Stimulated activated CD8-positive, alpha-beta memory T cell treated with anti-CD3 and anti-CD28 coated beads, Interleukin-4, amount 100 ng/mL, for 1 hour (primary cell): ENCODE measurements at places on chromosomes 5 and 9.

DNA sequence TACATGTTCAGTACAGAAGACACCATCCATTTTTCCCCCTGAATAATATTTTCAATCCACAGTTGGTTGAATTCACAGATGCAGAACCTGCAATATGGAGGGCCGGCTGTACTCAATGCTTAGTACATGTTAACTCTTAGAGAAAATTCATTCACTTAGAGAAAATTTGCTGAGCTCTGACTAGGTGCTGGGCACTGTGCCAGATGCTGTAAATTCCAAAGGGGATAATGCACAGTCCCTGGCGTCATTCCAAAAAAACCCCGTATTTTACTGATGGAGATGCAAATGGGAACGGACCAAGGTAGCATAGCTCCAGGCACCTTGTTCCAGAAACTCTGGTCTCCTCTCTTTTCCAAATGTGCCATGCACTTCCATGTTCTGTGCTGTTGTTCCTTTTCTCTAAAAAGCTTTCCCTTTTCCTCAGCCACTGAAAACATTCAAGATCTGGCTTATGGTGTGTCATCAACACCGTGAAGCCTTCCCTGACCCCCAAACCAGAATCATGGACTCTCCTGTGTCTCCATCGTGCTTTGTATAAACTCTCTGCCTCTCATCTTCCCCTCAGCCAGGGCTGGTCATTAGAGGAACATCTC lies 55.7 kb upstream of the COL15A1 start:
- no peak for DNase-seq

DNA sequence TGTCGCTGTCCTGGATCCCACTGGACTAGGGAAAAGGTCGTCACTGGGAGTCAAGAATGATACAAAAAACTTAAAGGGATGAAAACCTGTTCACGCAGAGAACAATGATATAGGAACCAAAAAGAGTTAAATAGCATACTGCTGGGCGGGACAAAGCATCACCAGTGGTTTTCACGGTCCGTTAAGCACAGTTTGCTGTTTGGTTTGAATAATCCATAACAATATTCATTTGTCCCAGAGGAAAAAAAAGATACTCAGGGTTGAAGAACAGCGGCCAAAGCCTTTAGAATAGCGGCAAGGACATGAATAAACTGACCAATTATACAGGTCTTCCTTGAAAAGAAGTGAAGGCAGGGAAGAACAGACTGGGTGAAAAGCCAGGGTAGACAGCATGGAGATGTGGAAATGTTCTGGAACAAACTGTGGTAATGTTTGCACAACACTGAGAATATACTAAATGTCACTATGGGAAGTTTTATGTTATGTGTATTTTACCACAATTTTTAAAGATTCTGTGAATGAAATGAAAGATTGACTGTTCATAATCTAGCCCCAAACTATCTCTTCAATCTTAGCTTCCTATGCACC lies 60.8 kb downstream of the MTMR12 start:
- DNase-seq: no peak

DNA sequence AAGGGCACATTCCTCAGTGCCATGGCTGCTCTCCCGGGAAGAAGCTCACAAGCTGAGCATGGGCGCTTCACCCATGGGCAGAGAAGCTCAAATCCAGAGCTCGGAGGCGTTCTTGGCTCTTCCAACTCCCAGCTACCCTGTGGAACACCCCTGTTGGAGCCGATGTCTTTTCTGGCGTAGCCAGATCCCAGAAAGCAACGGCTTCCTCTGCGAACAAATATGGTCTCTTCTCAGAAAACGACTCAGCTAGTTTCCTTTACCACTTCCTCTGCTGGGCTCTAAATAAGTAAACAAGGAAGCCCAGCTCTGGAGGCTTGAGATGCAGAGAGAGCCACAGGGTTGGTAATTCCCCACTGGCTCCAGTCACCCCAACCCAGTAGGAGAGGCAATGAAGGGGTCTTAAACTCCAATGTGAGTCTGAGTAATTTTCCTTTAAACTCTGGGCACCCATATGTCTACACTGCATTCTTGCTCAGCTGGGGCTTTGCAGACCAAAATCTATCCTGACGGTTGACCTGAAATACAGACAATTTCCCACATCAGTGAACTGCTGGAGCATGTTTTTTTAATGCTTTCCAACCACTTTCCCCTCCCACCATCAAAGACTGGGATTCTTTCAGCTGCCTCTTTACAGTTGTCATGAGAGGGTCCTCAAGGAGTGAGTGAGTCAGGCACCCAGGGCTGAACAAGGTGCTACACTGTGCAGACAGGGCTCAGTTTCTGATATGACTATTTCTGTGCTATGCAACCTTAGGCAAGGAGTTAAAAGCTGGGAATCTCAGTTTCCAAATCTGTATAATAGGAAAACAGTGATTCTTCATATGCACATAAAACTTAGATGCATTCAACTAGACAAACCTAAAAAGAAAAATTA lies at the start of gene LCP2:
TSS of gene LCP2 (minus strand) at position 189 of the 874 bp plus-strand sequence. CDS start at position 23, 166 bp downstream.
- DNase-seq: no peak

DNA sequence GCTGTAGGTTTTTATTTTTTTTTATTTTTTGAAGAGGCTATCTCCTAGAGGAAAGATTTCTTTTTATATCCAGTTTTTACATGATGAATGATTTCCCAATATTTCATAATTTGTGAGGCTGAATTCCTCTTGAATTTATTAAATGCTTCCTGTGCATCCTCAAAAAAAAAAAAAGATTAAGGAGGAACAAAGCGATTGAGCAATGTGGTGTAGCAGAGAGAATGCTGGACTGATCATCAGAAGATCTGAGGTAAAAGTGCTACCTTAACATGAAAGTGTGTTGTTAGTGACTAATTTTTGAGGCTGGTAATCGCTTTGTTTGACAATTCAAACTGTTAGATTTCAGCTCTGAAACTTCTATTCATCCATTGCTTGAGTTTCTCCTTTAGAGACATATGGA lies 125.1 kb downstream of the ESM1 start:
- DNase-seq: no peak

GRCh38 chr5:177312649-177313181 lies 1.0 kb upstream of the MXD3 start:
- DNase-seq: no peak

DNA sequence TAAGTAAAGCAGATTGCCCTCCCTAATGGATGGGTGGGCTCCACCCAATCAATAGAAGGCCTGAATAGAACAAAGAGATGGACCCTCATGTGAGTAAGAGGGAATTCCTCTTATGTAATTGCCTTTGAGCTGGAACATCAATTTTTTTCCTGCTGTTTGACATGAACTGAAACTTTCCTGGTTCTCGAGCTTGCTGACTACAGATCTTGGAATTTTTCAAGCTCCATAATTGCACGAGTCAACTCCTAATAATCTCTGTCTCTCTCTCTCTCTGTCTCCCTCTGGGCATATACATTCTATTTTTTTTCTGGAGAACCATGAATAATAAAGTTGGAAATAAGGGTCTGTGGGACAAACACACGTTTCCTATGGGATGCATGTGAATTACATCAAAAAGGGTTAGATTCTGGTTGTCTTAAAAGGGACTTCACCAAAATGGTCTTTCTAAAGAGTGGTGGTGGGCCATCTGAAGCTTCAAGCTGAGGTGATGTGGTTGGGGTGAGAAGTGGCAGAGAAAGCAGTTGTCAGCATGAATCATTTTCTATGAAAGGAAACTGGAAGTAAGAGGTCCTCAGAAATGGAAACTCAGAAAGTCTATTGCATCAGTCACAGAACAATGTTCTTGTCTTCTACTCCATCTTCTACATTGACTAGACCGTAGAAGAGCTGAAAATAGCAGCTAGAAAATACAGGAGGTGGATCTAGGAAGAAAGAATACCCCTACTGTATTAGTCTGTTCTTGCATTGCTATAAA lies 47.0 kb upstream of the HOMER1 start:
- no peak for DNase-seq

GRCh38 chr9:120893611-120894307 lies 16.8 kb upstream of the PHF19 start:
- DNase-seq: no peak

DNA sequence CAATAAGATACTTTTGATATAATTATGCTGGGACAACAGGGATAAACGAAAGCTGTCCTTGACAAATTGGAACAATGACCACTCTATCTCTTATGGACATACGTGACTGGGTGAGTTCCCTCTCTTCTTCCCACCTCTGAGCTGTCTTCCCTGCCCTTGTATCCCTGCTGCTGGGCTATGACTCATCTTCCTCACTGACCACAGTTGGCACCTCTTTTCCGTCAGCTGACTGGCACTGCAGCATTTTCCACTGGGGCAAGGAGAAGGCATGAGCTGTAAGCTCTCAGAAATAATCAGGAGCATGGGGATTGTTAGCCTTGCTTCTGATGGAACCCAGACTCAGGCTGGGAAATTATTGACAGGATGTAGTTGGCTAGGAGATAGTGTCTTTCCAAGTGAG lies 48.7 kb downstream of the PCSK1 start:
- no peak for DNase-seq

DNA sequence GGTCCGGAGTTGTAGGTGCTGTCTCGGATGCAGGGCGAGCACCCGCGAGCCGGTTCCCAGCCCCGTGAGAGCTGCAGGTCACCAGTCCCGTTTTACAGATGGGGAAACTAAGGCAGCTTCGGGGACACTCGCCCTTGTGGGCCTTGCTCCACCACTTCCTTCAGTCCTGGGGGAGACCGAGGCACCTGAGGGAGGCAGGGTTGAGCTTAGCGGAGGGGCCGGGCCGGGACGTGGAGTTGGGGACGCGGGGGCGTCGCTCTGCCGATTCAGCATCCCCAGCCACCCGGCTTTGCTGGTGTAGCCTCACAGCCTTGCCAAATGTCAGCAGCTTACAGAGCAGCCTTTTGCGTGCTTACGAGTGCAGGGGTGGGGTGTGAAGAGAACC lies 530 bp downstream of the BBLN start:
- DNase-seq: no peak

GRCh38 chr9:87662808-87663528 lies 63.0 kb upstream of the CTSL start:
- no peak for DNase-seq

DNA sequence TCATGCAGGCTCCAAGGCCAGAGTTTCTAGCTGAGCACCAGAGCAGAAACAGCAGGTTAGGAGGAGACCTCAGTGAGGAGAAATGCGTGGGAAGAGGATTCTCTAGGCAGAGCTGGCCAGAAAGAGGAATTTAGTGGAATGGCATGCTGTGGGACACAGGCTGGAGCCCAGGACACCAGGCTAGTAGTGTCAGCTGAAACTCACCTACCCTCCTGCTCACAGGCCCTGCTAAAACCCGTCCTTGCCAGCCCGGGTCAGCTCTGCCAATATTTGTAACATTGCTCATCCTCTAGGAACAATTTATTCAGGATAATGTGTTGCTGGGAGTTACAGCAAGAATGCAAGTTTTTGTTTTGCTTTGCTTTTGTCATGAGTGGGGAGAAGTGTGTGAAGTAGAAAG lies 40.2 kb upstream of the AGXT2 start:
- no peak for DNase-seq

GRCh38 chr5:50711280-50711679 lies 44.8 kb downstream of the PARP8 start:
- no peak for DNase-seq

- no peak for DNase-seq
Observed at GRCh38 chr5:132375957-132376356, 6.4 kb downstream of the SLC22A5 start.

- DNase-seq: no peak
Observed at GRCh38 chr9:34553511-34554021, 30.8 kb upstream of the ENHO start.

- no peak for DNase-seq
Observed at GRCh38 chr9:105359892-105360291, 87.9 kb upstream of the FSD1L start.

GRCh38 chr5:176530983-176531901 lies 6.0 kb downstream of the RNF44 start:
- DNase-seq: no peak

DNA sequence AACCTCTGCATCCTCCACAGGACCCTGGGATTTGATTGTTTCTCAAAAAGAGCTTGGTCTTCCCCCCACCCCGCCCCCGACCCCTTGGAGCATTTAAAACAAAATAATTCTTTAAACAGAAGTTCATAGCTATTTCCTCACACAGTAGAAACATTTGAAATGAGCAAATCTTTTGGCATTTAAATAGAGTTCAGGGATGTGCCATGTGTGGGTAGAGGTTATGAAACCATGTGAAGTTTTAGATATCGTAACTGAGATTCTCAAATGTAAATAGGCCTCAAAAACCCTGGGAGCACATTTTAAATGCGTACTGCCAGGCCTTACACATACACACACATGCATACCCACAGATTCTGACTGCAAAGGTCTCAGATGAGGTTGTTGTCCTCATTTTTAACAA lies 66.5 kb downstream of the EPB41L4B start:
- DNase-seq: no peak

DNA sequence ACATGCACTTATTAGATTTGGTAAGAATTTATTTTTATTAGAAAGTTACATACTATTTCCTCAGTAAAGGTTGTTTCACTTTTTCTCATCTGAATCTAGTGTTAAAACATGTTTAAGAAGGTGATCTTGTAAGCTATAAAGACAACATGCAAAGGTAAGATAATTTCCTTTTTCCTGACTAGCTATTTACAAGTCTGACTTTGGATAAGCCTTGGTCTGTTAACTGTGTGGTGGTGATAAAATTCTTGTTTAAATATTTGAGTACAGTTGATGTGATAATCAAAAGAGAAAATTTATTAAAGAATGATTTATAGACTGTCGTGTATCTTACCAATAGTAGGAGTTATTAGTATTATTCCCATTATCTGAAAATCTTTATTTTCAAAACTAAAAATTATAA lies 36.9 kb upstream of the GPR21 start:
- DNase-seq: no peak

DNA sequence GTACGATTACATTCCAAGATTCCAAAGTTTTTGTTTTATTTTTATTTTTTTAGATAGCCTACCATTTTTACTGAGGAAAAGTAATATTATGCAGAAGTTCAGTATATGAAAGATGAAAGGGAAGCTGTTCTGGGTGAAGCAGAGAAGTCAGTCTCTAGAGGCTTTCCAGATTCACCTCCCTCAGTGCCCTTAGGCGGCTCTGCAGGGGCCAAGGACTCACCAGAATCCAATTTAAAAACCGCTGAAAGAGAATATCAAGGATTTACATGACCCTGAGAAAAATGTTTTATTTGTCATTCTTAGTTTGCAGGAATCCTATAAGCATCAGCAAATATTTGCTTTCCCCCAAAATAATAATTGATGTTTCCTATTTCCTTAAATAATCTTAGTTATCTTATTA lies 1084.6 kb upstream of the ARRDC3 start:
- DNase-seq: no peak

DNA sequence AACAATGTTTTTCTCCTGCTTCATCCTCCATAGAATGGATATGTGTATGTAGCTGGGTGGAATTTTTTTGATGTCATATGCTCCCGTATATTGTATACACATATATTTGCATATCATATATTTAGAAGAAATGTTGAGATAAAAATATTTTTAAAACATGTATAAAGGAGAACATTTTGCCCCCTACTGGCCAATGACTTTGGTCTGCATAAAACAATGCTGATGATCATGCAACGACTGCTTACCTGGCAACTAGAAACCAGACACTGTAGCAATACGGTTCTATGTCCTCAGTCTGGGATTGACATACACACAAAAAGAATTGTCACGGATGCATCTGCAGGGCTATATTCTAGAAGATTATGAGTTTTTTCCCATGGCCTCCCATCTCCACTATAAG lies 503.6 kb downstream of the ELAVL2 start:
- DNase-seq: no peak

GRCh38 chr5:87686975-87687374 lies 274.2 kb upstream of the CCNH start:
- DNase-seq: no peak

- DNase-seq: no peak
Observed at GRCh38 chr9:5448016-5448415, 2.3 kb upstream of the CD274 start.

GRCh38 chr9:33220681-33221567 lies 19.0 kb upstream of the SPINK4 start:
- DNase-seq: no peak

GRCh38 chr9:19975499-19975898 lies 186.7 kb upstream of the SLC24A2 start:
- no peak for DNase-seq
